ENCODE measurements at places on chromosomes 5 and 9.
A peak's percentile ranks its signal among the peaks of the same experiment; 100 is the strongest.

- DNase-seq = no peak
Observed at GRCh38 chr9:94632737-94633136, 6.6 kb downstream of the FBP1 start.

DNA sequence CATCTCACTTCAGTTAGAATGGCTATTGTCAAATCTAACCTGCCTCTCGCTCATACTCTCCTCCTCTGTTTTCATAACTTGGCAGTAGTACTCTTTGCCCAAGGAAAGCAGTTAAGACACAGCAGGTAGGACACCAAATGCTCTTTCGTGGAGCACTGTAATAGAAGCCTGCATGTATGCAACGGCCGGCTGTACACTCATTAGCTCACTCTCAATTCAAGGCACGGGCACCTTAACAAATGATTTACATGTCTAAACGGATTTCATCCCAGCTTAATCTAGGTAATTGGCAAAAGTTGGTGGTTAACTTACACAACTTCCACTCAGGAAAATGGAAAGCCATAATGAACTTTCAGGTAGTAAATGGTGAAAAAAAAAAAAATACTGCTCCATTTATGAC, 14.9 kb downstream of the DEPDC1B start:
- DNase-seq = no peak

DNA sequence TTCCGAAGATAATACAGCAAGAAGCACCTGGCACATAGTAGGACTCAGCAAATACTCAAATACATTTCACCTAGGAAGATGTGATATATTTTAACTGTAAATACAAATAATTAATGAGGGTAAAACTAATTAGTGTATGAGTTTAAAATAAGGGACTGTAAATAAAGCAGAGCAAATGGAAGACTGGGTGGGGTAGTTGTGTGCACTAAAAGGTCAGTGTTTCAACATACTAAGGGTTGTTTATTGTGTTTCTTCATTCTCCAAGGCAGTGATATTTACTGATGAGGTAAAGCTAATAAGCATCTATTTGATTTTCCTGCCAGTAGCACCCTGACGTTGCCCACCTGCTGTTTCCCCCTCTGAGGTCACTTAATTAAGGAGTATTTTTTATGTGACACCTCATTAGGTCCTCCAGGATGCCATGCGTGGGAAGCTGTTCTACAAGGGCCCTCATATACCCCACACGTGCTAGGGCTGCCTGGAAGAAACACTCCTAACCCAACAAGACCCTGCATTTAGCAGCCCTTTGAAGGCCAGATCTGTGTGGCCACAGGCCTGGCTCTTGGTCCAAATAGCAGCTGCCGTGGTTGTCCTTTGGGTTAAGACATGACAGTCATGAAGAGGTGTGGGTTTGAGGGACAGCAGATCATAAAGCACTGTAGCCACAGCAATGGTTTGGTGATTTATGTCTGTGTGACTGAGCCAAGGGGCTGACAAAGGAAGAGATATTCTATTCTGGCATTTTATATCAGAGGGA, 97.5 kb upstream of the RPS23 start:
- peak; percentile 73 for DNase-seq

- DNase-seq = no peak
Observed at GRCh38 chr5:145340099-145340498, 495.0 kb downstream of the PRELID2 start.

DNA sequence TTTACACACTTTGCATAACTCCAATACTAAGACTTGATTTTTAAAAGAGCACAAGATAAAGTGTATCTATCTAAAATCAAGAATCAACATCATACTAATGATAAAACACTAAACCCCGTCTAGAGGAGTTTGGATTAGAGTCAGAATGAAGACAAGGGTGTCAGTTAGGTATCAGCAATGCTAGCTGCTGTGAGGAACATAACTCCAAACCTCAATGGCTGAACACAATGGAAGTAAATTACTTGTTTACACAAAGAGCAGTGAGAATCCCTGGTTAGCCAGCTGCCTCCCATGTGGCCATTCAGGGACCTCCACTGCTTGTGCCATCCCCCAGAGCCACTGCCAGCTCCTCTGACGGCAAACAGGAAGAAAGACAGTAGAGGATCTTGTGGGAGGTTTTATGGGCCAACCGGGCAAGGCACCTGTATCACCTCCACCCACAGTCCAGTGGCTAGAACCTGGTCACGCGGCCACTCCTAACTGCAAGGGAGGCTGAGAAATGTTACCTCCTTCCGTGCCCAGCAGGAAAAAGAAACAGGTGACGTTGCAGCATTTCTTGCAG, 24.0 kb upstream of the GRHPR start:
- no peak for DNase-seq

DNA sequence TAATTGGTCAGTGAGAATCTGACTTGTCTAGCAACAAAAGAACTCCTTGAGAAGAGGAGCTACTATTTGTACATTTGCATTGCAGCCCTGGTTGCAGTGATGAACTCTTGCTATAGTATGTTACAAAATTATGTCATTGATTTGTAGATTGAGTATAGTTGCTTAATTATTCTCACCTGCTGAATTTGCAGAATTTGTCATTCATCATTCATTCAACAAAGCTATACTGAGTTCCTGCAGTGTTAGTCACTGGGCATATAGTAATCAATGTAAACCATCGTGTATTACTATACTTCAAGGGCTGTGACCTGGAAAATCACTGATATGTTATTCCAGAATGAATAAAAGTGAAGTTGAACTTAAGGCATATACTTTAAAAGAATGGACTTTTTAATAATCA, 50.1 kb downstream of the SLC1A3 start:
- no peak for DNase-seq

GRCh38 chr5:80216096-80216495, 39.8 kb downstream of the SERINC5 start:
- no peak for DNase-seq

DNA sequence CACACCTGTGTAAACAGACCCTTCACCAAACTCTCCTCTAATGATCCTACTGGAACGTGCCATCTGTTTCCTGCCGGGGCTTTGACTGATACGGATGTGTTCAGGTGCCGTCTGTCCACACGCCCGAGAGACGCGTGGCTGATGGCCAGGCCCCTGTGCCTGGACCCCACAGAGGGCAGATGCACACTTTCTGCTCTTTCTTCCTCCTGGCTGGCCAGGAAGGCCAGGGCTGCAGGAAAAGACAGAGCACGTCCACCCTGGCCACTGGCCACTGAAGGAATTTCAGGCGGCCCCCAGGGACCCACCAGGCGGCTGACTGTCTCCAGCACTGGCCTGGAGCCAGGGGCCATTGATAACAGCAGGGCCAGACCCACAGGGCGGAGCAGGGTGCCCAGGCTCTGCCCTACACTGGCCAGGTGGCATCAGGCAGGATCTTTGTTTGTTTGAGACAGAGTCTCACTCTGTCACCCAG, 3.6 kb upstream of the ENG start:
- peak; percentile 27 for DNase-seq

GRCh38 chr5:107393851-107394250, 276.9 kb downstream of the EFNA5 start:
- no peak for DNase-seq

- no peak for DNase-seq
Observed at GRCh38 chr5:66608501-66608900, 12.3 kb downstream of the MAST4 start.

GRCh38 chr5:91118796-91119195, 264.3 kb downstream of the ARRDC3 start:
- no peak for DNase-seq

DNA sequence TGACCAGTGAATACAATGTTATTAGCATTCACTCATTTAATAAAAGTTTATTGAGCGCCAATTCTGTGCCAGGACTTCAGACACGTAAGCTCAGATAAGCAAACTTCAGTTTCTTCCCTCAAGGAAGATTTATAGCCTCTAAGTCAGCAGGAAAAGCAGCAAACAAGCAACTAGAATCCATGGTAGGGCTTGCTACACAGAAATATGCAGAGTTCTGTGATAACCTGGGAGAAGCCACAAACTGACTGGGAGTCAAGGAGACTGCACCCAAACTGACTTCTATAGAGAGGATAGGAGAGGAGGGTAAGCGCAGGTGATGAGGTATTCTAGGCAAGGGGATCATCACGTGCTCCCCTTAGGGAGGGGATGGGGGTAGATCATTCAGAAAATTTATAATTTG, 1.4 kb upstream of the OGN start:
- no peak for DNase-seq

- no peak for DNase-seq
Observed at GRCh38 chr9:129284607-129285291, 106.7 kb upstream of the IER5L start.

DNA sequence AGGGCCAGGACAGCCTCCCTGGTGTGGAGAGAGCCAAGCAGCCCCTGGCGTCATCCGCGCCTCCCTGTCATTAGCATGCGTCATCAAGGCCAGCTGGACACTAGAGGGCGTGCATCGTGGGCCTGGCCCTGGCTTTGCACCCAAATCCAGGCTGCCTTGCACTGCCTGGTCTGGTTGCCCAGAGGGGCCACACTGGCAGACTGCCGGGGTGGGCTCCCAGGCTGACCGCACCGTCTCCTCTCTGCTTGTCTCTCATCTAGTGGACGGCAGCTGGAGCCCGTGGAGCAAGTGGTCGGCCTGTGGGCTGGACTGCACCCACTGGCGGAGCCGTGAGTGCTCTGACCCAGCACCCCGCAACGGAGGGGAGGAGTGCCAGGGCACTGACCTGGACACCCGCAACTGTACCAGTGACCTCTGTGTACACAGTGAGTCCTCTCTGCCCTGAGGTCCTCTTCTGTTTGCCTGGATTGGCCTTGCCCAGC, 29.0 kb downstream of the HK3 start:
- no peak for DNase-seq

DNA sequence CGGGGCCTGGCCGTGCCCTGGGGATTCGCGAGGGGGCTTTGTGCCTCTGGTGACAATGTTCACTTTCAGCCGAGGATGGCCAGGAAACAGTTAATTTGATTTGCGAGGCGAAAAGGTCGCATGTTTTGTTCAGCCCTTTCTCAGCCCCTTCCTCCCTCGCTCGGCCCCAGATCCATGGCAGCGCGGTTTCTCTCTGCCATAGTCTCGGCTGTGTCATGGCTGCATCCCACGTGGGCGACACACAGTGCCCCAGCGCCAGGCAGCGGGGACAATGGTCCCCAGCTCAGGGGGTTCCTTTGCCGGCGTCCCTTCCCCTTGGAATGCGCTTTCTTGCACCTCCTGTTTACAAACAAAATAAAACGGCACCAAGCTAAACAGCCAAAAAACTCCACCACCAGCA, 370.3 kb upstream of the IRX2 start:
- DNase-seq = no peak

- no peak for DNase-seq
Observed at GRCh38 chr5:149310947-149311658, 34.2 kb upstream of the GRPEL2 start.

DNA sequence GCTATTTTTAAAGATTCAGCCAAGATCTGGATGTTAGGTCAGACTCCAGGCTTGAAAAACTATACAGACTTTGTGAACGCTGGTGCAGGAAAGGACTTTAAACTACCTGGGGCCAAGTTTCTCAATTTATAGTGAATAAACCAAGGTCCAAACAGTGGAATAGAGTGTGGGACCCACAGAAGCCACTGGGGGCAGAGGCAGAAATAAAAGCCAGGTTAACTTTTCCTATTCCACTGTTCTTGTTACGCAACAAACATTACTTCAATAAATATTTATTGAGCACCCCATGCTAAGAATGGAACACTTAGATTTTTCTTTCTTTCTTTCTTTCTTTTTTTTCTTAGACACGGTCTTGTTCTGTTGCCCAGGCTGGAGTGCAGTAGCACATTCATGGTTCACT, 11.0 kb upstream of the HAVCR1 start:
- DNase-seq = no peak

DNA sequence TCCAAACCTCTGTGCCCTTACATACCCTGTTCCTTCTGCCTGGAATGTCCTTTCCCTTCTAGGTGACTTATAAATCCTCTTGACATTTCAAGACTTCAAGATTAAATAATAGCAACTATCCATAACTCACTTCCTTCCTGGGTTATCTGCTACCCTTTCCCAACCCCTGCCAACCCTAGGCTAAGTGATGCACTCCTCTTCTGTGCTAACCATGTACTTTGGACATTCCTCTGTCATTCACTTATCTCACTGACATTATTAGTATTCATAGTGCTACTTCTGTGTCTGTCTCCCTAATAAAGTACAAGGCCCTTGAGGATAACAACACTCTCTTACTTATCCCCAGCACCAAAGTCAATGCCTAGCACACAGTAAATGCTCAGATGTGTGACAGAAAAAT, 307.1 kb downstream of the ENC1 start:
- DNase-seq = no peak

DNA sequence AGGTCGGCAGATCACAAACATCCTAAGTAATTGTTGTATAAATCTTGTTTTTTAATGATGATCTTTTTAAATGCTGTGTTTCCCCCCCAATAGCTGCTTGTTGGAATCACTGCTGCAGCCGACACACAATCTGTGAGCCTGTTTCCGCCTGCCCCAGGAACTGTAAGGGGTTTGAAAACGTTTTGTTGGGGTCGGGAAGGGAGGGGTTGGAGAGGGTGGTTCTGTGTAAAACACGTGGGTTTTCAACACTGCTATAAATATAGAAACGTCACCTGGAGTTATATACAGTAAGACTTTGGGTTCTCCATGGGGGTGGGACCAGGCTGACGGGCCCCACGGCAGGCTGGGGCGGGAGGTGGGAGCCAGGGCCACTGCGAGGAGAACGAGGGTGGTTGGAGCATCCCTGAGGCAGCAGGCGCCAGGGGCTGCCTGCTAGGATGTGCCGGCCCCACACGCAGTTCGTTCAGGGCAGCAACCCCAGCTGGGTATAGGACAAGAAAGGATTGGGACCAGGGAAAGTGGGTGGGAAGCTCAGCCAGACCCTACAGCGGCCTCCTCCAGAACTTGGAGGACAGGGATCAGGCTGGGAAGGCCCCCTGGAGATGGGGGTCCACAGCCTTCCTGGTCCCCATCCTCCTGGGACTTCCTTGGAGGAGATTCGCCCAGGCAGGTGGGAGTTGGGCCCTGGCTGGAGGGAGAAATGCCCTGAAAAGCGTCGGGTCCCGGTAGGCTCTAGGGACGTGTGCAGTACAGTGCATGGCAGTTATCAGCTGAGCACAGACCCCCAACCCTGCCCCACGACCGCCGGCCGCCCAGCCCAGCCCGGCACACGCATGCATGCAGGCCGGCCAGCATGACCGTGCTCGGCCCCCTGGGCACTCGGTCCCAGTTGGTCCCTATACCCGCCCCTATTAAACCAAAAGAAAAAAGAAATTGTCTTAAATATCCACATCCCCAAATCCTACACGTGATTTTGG, 9.7 kb downstream of the RNF44 start:
- DNase-seq = no peak

Data from NCI-H748 treated with DMSO at 0.1 percent for 48 hours (cell line).